Neural crest cell (in vitro differentiated cells): ENCODE measurements at places on chromosomes 1 and 21.

- peak; percentile 6 for DNase-seq
Measured at GRCh38 chr1:115506924-115507589, 134.7 kb upstream of the VANGL1 start.

DNA sequence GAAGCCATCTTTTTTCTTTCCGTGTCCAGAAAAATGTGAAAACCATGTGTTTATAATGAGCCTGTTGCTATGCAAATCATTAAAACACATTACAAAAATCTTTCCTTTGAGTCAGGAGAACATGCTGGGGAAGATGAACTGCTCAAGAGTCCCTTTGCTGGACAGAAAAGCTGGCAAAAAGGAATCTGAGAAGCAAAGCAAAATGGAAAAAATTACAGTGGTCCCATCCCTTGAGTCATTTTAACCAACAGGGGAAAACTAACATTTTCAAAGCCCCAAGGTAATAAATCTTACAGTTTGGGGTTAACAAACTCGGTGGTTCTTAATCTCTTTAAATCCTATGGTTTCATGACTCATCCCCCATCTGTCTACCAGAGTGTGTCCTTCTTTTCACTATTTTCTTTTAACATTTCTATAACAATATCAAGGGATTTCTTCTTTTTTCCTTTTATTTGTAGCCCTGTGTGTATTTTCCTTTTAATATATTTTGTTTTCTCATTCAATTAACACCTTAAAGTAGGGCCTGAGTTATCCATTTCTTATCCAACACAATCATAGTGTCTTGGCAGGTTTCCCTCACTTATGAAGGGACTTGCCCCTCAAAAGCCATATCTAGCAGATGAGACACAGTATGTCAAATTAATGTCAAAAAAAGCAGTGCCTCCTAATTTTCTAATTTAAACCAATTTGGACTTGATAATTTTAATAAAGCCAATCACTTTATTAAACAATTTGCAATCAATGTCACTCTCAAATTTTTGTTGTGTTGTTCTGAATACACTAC lies 105.4 kb downstream of the PTPN14 start:
- DNase-seq, result no peak

- DNase-seq, result no peak
Measured at GRCh38 chr21:36707763-36708285, 8.9 kb downstream of the SIM2 start.

- no peak for DNase-seq
Measured at GRCh38 chr21:41426676-41427404, 801 bp downstream of the MX1 start.

GRCh38 chr21:17050156-17050555 lies 462.7 kb upstream of the CXADR start:
- DNase-seq, result no peak

- no peak for DNase-seq
Measured at GRCh38 chr1:201628490-201628889, 89.6 kb downstream of the NAV1 start.

DNA sequence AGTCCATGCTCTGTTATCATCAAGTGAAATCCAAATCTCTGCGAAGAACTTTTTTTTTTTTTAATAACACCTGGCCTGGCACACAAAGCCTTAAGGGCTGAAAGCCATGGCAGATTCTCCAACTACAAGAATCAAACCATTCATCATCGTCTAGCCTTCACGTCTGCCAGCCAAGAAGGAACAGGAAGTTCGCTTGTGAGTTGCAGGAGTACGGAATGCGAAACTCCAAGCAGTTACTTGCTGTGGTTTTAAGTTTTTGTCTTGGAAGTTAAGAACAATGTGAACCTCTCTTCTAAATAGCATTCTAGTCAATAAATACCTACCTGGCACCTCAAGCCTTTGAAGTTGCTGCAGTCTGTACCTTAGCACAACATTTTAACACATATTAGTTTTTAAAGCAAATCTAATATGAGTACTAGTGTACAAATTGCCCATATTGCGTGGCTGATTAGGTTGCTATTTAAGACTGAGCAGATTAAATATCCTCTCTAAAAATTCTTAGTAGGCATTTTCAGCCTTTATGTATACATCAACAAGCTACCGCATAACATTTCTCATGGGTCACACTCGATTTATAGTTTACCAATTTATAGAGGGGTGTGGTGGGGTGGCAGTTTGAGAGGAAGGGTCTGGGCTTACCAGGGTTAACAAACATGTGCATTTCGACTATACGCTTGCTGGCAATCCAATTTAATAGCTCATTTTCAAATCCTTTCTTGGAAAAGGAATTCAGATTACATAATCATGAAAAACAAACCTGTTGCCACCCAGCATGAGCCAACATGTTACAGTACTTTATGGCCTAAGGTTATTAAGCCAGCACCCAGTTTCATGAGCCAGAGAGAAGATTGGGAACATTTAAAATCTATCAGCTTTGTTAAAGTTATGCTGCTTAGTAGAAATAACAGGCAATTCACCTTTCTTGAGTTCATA lies 22.2 kb upstream of the PTPN14 start:
- DNase-seq, result no peak

DNA sequence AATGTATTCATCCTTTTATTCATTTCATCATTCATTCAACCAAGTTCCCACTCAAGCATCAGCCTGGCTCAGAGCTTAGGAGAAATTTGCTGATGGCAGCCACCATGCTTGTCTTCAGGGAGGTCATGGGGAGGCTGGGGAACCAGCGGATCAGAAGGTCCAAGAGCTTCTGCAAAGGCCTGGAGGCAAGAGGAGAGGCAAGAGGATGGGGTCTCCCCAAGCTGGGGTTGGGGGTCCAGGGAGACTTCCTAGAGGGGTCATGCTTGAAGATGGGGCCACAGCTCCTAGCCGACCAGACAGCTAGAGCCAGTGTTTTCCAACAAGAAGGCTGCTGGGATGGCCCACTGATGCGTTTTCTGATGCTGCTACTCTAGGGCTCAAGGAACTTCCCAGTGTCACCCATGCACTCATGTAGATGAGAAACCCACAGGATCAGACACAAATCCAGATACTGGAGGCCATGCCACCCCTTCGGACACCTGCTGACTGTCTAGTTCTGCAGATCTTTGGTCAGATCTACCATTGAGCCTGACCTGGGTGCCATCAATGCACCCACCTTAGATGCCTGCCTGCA lies 315.2 kb downstream of the AJAP1 start:
- DNase-seq, result no peak

GRCh38 chr1:160083968-160084770 lies 2.8 kb downstream of the KCNJ9 start:
- DNase-seq, result peak; percentile 48

DNA sequence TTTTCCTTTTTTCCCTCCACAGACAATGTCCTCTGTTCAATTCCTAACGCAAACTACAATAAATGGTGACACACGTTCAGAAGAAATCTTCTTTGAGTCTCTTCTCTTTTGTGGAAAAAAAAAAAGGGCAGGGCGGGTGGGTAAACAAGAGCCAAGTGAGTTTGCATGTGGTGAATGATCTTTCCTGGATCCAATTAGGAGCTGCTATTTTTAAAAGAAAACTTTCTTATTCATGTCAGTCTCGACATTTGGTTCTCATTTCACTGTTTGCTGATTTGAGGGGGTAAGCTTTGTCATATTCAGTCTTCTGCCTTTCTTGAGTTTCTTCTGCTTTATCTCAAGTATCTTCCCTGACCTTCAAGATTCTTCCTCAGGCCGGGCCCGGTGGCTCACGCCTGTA lies 29.2 kb upstream of the KIF1B start:
- DNase-seq, result no peak

DNA sequence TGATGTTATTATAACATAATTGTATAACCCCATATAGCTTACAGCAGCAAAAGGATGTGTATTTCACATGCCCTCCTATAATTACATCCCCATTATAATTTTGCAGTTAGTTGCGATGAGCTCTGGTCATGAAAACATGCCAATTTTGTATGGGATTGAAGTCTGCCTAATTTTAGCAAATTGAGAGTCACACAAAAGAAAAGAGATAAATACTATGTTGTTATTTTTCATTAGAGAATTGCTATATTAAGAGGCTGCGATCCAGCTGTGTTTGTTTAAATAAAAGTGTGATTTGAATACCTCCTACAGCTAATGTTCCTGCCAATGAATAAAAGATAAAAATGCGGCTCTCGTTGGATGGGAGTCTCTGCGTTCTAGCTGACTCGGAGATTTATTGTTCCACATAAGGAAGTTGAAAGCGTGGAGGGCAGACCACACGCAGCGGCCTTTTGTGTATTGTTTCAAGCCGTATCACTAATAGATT lies 461.0 kb upstream of the NFIA start:
- DNase-seq, result peak; percentile 4

DNA sequence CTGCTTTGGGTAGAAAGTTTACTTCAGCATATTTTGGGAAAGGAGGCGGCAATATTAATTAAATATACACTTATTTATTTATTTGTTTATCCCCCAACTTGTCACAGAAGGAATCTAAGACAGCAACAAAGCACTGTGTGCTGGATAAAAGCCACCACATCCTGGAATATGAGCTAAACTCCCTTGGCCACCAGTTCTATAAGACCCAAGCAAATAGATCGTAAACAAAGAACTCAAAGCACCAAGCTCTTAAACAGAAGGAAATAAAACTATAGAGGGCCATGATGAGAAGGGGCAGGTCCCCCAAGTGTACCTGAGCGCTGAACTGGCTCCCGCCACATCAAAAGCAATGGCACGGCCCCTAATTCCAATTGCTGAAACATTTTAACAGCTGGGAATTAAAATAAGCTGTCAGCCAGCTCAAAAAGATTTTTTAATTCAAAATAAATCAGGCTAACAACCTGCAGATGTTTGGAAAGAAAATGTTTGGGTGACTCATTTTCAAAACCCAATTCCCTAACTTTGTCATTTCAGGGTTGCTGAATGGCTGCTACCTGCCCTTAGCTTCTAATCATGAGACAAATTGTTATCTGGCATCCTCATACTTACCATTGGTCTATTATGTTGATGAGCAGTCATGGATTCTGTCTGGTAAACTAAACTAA lies 127.1 kb downstream of the SLC30A10 start:
- DNase-seq, result no peak

DNA sequence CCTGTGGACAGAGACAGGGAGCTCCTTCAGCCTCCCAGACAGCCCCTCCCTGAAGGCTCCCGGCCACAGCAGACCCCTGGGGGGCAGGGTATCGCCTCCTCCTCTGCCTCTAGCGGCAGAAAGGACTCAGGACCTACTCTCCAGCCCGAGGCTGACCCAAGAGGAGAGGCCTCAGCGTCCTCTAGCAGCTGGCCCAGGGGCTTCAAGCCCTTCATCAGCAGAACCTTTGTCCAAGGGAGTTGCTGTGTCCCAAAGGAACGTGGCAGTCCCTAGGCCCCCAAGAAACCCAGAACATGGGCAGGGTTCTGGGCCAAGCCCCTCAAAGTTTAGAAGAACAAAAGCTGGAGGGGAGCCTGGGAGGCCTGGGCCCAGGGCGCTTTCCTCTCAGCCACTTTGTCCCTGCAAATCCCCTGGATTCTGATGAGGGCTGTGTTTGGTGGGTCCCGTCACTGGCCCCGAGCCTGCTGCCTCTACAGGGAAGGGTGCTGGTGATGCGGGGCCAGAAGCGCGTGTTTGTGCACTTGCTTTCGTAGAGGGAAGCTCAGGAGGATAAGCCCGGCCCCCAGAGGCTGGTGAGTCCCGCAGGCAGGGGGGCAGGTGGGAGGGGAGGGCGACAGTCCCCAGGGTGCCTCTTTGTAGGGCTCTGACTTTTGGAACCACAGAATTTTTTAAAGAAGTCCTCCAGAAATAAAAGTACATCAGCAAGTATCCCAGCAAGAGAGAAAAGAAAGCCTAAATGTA lies 13.3 kb downstream of the ITGB2 start:
- DNase-seq, result no peak

DNA sequence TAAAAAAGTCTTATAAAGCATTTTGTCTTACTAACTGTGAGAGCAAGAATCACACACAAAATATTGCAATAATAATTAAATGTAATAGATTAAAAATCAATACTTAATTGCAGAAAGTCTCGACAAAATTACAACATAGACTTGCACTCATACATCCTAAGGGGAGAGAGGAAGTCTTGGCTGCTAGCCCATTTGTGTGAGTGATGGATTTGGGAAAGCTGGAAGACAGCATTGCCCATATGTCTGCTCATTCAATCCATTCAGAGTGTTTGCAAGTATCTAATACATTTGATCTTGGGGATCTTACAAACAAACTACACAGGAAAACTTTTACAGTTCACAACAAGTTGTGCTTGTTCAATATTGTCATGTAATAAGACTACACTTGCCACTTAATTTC lies 140.5 kb downstream of the COL11A1 start:
- no peak for DNase-seq
